Chondrocyte (in vitro differentiated cells): ENCODE measurements at places on chromosomes 1 and 21. TPM values are rescaled to one million over a fixed set of nuclear protein-coding genes. Genes with fewer than 3 reads are reported as not detected.

Gene LCE1E
- not detected in 3 replicates for total RNA-seq

Gene RBP7
- total RNA-seq, result 0.47 TPM in 1 of 3 replicates, not detected in the others

GRCh38 chr1:238991765-238992495 lies 394.4 kb upstream of the CHRM3 start:
- DNase-seq, result no peak

DNA sequence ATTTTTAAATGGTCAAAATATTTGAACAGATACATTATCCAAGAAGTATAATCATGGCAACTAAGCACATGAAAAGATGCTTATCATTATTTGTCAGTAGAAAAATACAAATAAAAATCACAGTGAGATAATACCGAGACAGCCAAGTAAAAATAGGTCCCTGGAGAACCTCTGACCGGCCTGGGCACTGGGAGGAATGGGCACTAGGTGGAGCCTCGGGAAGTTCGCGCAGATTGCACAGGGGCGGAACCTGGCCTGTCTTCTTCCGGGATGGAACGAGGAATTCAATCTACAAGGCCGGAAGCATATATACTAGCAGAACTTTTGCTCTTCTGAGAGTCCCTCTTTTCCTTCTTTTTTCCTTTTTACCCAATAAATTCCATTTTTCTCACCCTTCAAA lies 148.5 kb upstream of the CHRM3 start:
- DNase-seq, result no peak

- no peak for DNase-seq
Measured at GRCh38 chr21:24590261-24590660, 1017.0 kb downstream of the MRPL39 start.

DNA sequence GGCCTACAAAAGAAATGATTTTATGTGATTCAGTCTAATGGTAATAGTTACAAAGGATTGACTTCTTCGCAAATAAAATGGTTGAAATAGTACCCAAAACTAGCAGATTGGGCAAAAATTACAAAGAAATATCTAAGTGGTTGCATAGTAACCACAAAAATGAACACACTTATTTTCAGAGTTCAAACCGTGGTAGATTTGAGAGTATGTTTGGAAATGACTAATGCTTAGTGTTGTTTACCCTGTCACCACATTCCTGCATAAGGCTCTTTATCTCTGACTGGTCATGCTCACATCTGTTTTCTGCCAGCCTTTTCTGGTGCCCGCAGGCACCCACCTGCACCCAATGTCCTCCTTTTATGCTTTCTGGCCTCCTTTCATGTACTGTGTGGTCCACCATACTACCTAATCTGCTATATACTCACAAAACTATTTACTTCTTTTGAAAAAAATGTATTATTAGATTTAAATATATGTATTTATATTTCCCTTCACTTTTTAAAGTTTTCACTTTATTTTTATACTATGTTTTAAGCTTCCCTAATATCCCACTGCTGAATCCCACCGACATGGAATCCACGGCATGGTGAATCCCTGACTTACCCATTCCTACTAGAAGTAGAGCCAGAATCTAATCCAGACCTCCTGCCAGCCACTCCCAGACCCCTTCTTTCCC lies 30.3 kb downstream of the PTPRC start:
- DNase-seq, result no peak
